NCI-H446 treated with DMSO at 0.1 percent for 48 hours (cell line): ENCODE measurements at places on chromosomes 4 and X.
A peak's percentile ranks its signal among the peaks of the same experiment; 100 is the strongest.

DNA sequence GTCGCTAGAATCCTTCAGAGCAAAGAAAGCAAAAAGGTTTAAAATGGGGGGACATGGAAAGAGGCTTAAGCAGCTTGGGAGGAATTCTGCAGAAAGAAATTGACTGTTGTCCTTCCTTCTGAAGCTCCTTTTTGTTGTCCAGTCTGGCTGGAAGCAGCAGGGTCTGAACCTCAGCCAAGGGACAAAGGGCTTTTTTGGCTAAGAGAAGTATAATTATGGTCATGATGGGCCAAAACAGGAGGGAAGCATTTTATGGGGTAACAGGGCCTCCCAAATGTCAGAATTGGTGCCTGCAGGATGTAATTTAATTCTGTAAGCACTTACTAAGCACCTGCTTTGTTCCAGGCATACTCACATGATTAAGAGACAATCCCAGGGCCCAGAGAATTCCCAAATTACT is 74.2 kb upstream of the CPEB2 start:
- no peak for DNase-seq

GRCh38 chr4:102620697-102621497 is 119.7 kb downstream of the NFKB1 start:
- DNase-seq: peak; percentile 29

DNA sequence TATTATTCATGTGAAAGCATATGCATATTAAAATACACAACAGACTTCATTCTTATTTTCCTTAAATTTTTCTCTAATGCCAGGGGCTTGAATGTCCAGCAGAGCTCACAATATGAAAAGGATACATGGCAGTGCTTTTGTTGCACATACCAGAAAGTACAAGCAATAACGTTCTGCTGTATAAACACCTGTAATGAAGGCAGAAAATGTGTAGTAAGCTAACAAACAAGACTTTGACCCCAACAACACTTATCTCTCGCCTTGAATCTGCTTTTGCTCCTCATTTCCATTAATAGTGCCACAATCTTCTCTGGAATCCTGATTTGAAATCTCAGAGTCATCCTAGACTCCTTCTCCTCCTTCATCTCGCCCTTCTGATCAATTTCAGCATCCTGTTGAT is 687.3 kb downstream of the IL1RAPL1 start:
- no peak for DNase-seq

GRCh38 chr4:25882226-25882625 is 19.4 kb upstream of the SEL1L3 start:
- DNase-seq: no peak

DNA sequence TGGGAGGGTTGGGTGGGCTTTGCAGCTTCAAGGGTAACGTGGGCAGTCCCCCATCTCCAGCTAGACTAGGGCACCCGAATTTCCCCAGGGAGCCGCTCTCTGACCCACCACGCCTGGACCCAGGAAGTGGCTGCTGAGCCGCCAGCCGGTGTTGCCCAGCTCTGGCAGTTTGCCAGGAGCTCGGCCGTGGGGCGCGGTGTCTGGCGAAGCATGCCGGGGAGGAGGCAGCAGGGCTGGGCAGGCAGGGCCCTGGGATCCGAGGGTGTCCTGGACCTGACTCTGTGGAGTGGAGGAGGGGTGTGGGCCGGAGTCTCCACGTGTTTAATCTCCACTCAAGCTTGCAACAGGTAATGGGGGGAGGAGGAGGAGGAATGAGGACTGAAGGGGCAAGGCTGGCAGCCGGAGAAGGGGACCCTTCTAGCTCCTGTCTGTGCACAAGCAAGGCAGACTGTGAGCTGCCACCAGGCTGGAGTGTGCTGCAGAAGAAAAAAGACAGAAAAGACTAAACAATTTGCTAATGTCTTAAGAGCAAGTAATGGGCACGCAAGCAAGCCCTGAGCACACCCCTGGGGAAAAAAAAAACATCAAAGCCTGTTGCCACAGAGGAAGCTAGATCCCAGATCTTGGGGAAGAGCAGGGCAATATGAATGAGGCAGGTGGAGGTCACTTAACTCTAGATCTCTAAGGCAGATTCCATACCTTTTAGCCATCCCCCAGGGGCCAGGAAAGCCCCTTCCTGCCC is 2.4 kb downstream of the LONRF3 start:
- no peak for DNase-seq
